ENCODE measurements at places on chromosomes 2 and 18. TPM values are rescaled to one million over a fixed set of nuclear protein-coding genes. Genes with fewer than 3 reads are reported as not detected.

GREB1L gene
- total RNA-seq, result not detected

CCDC178 gene
- total RNA-seq, result not detected

SCG2 gene
- total RNA-seq, result not detected

STARD6 gene
- total RNA-seq, result not detected

AMER3 gene
- not detected for total RNA-seq

GPR39 gene
- not detected for total RNA-seq

UNC80 gene
- not detected for total RNA-seq

OSBPL1A gene
- total RNA-seq, result 3.3 TPM

MIB1 gene
- 23.5 TPM for total RNA-seq

FSHR gene
- total RNA-seq, result not detected

FN1 gene
- 5.7 TPM for total RNA-seq

LIPG gene
- 0.22 TPM for total RNA-seq

Data from T-cell (primary cell).